ENCODE measurements at places on chromosomes 3 and 15.
A peak's percentile ranks its signal among the peaks of the same experiment; 100 is the strongest.

DNA sequence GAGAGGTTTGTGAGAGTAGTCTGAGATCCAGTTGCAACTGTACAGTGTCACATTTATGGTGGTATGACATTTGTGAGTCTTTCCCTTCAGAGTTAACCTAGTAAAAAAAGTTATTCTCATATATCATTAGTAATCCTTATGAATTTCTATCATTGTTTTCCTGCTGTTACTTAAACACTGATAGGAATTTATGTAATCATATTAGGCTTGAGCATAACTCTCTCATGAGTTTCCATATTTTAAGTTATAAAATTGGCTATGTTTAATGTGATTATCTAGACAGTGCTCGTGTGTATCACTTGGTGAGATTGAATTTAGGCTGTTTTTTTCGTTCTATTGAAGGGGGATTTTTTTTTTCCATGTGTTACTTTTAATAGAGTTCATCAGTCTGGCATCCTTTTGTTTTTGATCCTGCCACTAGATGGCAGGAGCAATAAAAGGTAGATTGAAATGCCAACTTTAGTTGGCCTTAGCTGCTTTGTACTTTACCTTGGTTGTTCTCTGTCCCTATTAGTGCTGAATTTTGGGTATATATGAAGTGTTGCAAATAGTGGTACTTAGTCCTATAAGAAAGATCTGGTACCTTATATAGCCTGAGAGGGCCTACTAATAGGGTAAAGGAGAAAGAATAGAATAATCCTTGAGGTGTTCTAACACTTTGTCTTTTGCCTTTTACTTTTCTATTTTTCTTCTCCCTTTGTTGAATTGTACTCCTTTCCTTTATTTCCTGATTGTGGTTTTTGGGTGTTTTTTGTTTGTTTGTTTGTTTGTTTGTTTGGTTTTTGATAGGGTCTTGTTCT lies 17.9 kb downstream of the STT3B start:
- DNase-seq = no peak

DNA sequence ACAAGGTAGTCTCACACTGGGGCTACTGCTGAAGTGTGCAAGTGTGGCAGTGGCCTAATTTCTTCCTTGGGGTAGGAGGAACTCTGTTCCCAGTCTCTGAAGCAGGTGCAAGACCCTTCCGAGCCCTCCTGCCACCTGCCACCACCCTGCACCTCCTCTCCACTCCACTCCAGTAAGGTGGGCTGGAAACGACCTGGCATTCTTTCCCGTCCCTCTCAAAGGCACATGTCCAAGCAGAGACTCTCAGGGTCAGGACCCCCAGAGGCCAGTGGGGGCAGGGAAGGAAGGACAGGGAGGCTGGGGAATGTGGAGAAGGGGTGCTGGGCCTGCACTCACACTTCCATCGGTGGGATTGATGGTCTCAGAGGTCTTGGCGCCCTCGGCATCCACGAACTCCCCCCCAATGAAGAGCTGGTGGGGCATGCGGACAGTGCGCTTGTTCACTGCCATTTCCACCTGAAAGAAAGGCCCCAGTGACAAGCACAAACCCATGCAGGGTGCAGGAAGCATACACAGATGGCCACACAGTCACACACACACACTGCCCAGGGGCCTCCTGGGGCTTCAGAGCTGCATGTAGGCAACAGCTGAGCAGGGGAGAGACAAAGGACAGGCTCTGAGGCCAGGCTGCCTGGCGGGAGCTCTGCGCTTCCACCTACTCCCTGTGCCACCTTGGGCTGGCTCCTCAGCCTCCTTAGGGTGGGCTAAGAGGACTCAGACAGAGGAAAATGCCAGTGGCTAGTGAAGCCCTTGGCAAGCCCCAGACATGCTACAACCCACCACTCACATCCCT lies 43.8 kb downstream of the ALDH1L1 start:
- peak; percentile 2 for DNase-seq

GRCh38 chr3:72821161-72821781 lies 27.0 kb downstream of the SHQ1 start:
- no peak for DNase-seq

- no peak for DNase-seq
Measured at GRCh38 chr15:101539492-101539891, 50.0 kb upstream of the PCSK6 start.

- no peak for DNase-seq
Measured at GRCh38 chr3:48077815-48078214, 61.6 kb upstream of the MAP4 start.

DNA sequence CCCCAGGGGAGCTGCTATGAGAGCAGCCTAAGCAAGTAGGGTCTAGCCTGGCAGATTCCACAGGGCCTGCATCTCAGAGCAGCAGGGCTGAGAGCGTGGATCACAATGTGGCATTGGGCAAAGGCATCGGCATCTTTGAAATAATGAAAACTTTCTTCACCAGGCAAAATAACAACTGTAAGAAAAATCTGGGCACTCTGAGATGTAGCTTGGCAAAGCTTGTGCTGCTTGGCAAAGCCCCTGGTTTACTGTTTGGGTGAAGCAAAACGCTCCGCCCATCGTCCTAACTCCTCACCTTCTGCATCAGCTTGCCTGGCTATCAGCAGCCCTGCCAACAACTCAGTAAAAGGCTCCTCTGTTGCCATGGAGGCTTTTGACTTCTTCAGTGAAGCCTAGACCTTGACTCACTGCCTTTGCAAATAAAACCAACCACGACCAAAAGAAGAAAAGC lies 212.8 kb upstream of the EIF1B start:
- no peak for DNase-seq

- peak; percentile 25 for DNase-seq
Measured at GRCh38 chr3:32821686-32822296, 4.0 kb downstream of the TRIM71 start.

DNA sequence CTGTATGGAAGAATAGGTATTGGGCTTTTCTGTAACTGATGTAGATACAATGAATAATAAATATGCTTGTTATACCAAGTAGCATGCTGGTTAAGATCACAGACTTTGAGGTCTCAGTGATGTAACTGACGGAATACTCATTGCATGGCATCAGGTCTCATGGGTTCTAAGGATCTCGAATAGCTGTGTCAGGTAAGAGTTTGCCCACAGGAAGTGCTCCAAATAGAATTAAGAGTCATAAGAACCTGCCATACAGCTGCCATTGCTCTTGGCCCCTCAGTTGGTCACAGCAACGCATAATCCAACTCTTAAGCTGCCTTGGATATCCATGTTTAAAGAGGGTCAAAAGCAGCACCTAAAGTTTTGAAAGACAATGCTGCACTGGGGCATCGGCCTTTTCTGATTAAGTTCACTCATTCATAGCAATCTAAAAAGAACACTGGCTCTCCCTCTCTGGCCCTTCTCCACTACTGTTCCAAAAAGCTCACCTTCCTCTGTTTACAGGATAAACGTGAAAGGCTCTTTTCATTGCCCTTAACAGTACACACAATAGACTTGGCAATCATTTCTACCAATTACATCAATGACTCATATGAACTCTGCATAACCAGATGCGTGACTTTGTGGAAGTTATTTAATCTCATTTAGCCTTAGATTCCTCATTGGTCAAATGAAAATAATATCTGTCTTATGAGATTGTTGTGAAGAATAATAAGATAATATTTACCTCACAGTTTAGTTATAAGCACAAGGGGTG lies 74.6 kb downstream of the ZBTB20 start:
- no peak for DNase-seq

DNA sequence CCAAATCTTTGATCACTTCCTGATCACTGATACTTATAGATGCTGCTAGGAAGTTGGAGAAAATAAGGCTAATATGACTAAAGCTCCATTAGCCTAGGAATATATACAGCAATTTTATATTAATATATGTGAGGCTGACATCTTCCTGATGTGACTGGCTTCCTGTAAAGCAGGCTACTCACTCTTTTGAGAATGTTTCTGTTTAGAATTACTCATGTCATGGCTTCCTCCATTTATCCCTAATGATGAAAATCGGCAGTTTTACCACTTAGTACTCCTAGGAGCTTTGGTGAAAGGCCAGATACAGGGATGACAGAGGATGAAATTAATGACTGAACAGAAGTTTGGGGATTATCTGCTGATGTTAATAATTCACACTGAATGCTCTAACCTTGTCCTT lies 3.9 kb upstream of the MAP1A start:
- no peak for DNase-seq

GRCh38 chr15:31483053-31483985 lies 156.7 kb downstream of the KLF13 start:
- DNase-seq = no peak

DNA sequence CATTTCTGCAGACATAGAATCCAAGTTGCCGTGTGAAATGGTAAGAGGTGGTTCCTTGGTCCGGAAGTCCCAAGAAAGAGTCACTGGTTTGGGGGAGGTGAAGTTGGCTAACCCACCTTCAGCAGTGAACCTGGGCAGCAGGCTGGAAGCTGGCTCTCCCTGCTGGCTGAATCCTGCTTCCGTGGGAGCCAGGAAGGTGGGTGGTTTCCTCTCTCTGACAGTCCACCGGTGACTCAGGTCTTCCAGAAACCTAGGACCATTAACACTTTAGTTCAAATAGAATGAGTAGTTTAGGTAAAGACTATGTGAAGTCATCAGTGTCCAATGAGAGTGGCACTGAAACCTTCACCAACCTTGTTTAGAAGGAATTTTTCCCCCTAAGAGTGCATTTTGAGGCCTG lies 87.4 kb upstream of the CACNA2D3 start:
- DNase-seq = no peak
